ENCODE measurements at places on chromosomes 2 and 18.

GRCh38 chr2:164220265-164220664, 401.0 kb downstream of the GRB14 start:
- DNase-seq: no peak

DNA sequence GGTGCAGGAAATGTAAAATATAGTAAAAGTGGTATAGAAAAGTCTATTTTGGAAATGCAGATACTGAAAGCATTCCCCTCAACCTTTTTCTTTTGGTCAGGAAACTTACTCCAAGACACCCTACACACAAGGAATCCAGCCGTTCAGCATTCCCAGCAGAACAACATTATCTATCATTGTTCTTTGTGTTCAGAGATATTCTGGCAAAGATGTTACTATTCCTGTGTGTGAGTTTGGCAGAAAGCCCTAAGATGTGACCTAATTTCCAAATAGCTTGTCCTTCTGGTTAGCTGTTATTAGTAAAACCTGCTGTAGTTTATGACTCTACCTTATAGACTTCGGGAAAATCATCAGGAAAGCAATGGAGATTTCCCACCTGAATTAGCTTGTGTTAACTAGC, 78.1 kb upstream of the PELI1 start:
- no peak for DNase-seq

DNA sequence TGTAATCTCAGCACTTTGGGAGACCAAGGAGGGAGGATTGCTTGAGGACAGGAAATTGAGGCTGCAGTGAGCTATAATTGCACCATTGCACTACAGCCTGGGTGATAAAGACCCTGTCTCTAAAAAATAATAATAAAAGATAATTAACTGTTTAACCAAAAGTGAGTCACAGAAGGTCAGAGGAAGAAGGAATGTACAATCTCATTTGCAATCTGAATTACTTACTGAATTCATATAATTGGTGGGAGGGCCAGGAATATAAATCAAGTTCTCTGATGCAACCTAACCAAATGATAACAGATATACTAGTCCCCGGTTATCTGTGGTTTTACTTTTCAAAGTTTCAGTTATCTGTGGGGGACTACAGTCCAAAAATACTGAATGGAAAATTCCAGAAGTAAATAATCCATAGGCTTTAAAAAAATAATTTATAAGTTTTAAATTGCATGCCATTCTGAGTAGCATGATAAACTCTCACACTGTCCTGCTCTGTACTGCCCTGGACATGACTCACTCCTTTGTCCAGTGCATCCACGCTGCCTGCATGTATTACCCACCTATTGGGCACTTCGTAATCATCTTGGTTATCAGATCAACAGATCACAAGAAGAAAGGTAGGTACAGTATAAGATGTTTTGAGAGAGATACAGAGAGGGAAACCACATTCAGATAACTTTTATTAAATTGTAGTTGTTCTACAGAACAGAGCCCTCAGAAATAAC, 12.8 kb upstream of the MATN3 start:
- DNase-seq: no peak

DNA sequence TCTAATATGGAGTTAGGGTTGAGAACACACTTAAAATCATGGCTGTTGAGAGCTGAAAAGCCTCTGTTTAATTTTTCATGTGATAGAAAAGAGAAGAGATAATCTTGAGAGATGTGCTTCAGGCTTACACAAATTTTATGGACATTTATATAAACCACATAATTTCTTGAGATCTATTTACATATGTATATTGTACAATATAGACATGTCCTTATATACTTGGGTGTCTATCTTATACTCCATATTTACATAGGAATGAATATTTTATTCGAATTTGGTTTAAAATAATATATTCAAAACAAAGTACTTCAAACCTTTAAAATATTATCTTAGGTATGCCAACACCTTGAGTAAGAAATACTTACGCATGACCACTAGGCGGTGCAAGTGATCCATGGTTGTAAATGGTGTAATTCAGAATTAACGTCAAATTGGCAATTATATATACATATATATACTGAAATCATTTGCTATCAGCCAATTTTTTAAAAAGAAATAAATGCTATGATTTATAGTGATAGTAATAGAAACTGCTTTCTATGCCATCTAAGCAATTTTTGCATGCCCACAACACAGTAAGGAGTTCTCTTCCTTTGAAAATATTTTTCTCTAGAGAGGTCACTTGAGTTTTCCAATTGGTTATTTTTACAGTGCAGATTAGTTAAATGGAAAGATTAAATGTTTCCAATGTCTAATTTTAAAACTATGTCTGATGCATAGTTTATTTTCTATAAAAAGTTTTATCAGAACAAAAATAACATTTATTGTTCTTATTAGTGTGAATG, 37.6 kb upstream of the SPAG16 start:
- DNase-seq: peak; percentile 40

DNA sequence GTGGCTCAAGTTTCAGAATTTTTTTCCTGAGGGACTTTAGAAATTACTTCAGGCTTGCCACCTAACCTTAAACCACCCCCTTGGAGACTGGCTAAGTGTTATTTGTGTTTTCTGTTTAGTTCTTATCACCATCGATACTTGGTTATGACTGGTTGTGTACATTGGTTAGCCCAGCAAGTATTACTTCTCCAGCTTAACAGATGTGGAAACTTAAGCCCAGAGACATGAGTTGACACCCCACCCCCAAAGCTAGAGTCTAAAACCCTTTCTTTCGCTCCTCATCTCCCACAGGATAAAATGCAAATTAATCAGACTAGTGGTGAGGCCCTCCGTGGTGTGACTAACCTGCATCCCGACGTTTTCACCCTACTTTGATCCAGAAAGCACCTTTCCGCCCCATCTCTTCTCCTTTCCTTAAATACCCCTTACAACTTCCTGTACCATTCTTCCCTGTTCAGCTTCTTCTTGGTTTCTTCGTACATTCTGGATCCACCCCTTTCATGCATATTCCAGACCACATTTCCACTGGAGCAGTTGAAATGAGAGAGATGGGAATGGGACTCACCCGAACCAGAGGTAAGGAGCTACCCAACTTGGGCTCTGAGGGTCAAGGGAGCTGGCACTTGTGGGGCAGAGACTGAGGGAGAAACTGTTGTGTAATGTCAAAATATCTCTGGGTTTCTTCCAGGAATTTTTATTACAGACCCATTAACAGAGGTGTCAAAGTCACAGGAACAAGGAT, 819 bp upstream of the MAP3K2 start:
- DNase-seq: no peak

- no peak for DNase-seq
Measured at GRCh38 chr2:43088143-43089073, 138.0 kb downstream of the ZFP36L2 start.

GRCh38 chr18:77098538-77099174, 33.9 kb downstream of the MBP start:
- DNase-seq: peak; percentile 56

DNA sequence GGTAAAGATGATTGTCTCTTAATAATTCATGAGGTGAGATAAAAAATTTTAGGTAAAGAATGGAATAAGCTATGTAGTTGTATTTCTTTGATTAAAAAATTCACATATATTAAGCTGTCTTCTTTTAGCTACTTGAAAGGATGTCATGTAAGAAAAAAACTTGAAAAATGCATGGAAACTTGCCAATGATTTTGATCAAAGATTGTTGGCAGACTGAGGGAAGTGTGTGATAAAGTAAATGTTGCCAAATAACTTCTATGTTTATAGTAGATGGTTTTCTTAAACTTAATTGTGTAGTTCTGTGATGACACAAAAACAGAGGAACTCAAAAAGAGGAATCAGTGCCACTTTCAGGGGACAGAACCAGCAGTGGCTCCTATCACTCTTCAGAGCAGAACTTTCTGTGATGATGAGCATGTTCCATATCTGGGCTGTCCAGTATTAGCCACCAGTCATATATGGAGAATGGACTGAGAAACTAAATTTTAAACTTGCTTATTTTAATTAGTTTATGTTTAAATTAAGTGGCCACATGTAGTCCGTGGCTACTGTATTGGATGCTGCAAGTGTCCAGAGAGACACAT, 51.9 kb upstream of the SLC38A11 start:
- DNase-seq: no peak

DNA sequence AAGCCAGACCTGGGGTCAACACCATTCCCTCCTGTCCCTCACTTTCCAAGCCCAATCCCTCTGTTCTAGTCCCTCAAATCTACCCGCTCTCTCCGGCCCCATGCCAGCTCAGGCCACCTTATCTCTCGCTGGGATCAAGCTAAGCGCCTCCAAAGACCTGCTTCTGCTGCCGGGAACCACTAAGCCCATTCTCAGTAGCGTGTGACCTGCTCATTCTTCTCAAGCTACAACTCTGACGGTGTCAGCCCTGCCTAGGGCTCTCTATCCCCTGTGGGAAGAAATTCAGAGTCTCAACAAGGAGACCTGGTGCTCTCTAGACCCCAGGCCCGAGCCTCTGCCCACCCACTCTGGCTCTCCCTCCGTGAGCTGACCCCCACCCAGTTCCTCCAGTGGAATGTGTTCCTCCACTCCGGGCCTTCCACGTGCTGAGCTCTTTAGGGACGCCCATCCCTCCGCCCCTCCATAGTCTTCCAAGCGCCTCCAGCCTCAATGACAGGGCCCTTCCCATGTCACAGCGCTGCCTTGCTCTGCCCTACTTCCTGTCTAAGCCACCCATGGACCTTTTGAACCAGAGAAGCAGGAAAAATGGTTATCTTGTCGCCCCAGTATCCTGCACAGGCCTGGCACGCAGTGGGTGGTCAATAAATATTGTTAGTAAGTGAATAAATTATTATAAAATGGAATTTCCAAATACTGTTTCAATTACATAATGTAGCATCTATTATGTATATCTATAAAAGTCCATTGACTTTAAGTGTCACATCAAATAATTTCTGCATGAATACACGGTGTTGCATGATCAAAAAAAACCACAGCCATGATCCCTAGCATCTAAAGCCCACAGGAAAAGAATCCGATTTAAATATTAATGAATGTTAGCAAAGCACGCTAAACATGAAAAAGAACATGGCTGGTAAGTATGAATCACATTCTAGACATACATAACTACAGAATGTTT, 127.6 kb downstream of the ZNF516 start:
- DNase-seq: peak; percentile 19

DNA sequence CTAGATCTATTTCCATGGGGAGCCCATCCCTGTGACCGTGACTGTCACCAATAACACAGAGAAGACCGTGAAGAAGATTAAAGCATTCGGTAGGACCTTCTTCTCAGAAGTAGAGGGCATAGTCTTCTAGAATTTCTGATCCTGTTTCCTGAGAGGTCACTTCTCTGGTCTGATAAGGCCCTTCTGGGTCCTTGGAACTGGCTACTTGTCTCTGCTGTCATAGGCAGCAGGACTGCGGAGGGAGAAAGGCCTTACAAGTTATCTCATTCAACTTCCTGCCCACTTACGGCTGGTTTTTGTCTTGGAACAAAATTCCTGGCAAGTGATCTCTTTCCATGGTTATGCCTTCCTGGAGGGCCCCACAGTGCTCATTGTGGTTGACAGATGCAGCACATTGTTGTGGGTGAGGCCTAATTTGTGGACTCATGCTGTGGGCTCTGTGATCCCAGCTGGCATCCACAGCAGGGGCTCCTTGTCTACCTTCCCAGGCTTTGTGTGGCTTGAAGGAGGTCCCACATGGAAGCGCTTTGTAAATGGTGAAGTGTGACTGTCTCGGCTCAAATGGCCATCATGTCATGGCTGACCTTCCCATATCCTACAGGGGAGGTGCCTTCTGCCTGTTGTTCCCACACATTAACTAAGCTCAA, 22.0 kb downstream of the SAG start:
- DNase-seq: no peak

GRCh38 chr2:23537991-23538390, 153.0 kb downstream of the KLHL29 start:
- no peak for DNase-seq

GRCh38 chr2:12931186-12931844, 214.6 kb downstream of the TRIB2 start:
- DNase-seq: no peak

- DNase-seq: no peak
Measured at GRCh38 chr2:66573821-66574233, 138.9 kb downstream of the MEIS1 start.

- no peak for DNase-seq
Measured at GRCh38 chr18:73124175-73124574, 256.4 kb upstream of the NETO1 start.

GRCh38 chr2:9230051-9230802, 23.6 kb downstream of the ASAP2 start:
- DNase-seq: no peak

DNA sequence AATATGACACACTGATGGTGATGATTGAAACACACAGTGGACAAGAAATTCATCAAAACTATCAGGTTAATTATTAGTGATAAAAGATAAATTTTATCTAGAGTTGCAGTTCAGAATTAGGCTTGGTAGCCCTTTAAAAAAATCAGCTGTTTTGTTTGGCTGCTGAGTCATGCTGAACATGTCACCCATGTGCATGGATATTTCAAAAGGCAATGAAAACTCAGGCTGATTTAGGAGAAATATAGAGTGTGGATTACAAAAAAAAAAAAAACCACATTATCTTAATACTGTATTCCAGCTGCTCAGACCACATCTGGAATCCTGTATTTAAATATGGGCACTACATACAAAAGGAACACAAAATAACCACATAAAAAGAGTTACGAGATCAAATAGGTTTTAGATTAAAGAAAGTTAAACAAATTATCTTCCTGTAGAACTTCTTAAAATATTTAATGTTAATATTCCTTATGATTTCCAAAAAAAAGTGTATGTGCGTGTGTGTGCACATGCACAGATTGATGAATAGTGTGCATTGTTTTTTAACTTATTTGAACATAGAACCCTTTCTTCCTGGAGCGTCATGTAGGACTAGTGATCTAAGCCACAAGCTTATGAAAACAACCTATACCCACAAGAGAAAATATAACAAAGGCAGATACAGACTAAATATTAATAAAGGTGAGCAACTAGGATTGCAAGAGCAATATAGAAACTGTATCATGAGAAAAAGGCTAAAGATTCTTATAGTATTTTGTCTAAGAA, 186.2 kb downstream of the STK39 start:
- DNase-seq: no peak

GRCh38 chr2:43448011-43448821, 147.6 kb downstream of the THADA start:
- DNase-seq: no peak

DNA sequence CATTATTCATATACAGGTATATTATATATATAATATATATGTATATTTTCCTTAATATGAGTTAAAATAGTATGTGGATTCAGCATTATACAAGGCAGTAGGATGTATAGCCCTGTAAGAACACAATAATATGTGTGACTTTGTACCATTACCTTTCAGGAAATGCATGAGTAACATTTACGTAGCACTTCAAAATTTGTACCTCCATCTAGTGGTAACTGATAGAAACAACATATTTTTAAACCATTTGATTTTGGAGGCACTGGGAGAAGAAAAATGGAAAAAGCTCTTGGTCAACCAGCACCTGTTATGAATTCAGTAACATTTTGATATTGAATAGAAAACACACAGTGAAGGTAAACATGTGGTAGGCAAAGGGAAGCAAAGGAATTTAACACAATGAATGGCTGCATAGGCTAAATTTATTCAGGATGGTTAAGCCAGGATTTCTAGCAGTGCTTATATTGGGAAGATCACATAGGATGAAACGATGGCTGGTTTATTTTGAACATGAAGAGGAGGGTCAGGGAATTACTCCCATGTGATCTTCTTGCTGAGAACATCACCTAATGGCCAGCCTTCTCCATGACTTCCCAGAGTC, 565.5 kb downstream of the CCDC85A start:
- no peak for DNase-seq
